Motor neuron (in vitro differentiated cells): ENCODE measurements at places on chromosomes 6 and 20. TPM values are rescaled to one million over a fixed set of nuclear protein-coding genes. Genes with fewer than 3 reads are reported as not detected.

GRCh38 chr6:38153076-38153797 is 333.7 kb downstream of the ZFAND3 start:
- no peak for ATAC-seq

SGK2 gene
- total RNA-seq: 1.6 and 2.9 TPM in 2 replicates

ADGB gene
- 0.05 TPM in 1 of 2 replicates, not detected in the other for total RNA-seq

DNA sequence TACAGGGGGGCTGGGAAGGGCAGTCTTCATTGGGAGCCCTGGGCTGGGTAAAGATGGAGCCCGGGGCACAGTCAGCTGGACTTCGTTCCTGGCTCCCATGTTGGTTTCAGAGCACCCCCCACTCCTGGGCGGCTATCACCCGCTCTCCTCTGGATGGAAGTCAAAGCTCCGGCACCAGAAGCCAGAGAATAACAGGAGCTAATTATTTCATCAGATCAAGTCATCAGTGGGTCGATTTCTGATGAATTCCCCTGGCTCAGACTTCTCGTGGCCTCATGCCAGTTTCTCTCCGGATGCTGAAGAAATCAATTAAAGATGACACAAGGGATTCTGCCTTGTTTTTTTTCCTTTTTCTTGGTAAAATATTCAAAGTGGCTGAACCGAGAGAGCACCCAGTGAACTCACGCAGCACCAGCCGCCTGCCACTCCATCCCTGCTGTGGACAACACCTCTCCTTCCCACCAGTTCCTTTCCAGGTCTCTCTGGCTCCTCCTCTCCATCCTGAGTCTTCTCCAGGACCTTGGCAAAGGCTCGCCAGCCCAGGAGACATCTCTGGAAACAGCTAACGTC is 22.5 kb downstream of the SULF2 start:
- ATAC-seq: peak; percentile 70

PREX1 gene
- total RNA-seq: 17.3 and 17.4 TPM in 2 replicates

OPRM1 gene
- 2.3 and 2.6 TPM in 2 replicates for total RNA-seq

SCP2D1 gene
- total RNA-seq: not detected in 2 replicates

CHRNA4 gene
- total RNA-seq: 1.0 and 1.2 TPM in 2 replicates

DNA sequence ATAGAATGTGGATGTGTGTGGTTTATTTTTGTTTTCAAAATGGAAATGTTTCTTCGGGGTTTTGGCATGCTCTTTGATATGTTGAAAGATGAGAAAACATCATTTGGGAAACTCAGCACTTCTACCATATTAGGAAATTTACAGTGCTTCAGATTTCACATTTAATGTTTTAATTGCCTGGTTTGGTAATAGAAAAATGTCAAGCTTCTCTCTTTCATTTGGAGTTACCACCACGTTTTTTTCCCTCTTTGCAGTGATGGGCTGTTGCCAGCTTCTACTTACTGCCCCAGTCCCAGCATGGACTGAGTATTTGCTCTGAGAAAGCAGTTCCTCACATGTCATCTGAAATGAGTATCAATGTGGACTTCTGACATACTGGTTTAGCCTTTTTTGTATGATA is 267.7 kb downstream of the PRL start:
- no peak for ATAC-seq

DNA sequence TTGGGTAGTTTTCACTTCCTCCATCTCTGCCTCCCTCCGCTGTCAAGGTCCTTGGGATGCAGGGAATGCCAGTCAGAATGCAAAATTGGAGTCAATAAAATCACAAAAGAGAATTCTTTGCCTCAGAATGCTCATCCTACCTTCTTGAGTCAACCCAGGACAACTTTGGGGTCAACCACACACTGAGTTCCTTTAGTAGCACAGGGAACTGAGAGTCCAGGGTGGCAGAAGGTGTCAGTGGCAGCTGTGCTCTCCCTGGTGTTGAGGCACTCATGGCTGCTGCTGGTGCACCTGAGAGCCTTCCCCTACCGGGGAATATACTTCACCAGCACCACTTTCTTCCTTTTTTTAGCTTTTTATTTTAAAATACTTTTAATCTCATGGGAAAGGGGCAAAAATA is 829 bp upstream of the NOTCH4 start:
- ATAC-seq: no peak

DNA sequence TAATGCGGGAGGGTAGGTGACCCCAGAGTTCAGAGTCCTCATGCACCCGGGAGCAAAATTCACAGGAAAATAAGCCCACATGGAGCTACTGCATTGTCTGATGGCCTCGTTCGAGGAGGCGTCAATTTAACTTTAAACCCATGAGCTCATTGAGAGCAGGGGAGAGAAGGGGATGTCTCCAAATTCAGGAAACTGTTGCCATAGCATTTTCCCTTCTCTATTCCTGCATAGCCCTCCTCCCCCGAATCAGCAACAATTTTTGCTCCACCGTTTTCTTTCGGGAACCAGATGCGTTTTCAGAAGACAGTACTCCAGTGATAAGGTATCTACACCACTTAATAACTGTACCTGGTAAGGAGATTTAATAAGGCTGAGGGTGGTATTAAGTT is 324 bp upstream of the LAMP5 start:
- ATAC-seq: peak; percentile 27

GSTA2 gene
- total RNA-seq: not detected in 2 replicates

DNA sequence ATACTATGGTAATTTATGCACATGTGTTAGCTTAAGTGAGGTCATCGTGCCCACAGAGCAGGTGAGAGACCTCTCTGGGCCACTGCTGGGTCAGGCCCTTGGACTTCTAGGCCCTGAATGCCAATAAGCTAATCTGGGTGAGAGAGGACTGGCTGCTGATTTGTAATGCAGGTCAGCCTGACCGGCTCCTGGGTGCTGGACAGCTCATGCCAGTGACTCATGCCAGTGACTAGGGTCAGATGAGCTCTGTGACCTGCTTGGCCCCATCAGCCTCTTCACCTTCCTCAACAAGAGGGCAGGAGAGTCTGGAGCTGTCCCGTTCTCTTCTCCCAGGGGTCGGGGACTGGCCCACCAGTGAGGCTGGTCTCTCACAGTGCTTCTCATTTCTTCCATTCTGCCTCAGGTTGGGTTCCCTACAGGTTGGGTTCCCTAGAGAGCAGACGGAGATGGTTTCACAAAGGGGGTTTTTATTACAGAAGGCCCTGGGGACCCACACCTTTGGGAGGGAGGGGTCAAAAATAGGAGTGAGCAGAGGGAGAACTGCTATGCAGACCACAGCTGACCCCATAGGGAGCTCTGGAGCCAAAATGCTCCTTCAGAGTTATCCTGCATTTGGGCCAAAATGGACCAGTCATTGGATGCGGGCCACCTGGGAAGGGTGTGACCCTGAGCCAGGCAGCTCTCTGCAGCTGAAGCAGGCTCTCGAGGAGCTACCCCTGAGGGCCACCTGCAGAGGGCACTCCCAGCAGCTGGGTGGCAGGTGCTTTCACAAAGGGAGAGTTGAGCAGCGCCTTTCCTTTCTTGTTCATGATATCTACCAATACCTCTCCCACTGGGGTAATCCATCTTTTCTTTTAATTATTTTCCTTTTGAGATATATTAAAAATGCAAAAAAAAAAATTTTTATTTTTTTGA is 2.2 kb upstream of the OXT start:
- ATAC-seq: no peak
